Activated naive CD8-positive, alpha-beta T cell treated with anti-CD3 and anti-CD28 coated beads, Interleukin-2, amount 10 ng/mL, durations not matched to agents 7 days and 5 days (primary cell): ENCODE measurements at places on chromosomes 6 and 20. TPM values are rescaled to one million over a fixed set of nuclear protein-coding genes. Genes with fewer than 3 reads are reported as not detected.

The RIPOR2 gene
- total RNA-seq: 181 TPM

The SEL1L2 gene
- total RNA-seq: not detected

- no peak overlapping the region for H3K4me3 ChIP-seq
- H3K27ac ChIP-seq: no peak overlapping the region
- DNase-seq: no peak
- peaks cover 2% of the 10 kb centered on the region for H3K27me3 ChIP-seq
These were observed 261.3 kb downstream of the ESR1 start for GRCh38 chr6:152068622-152069261.

- H3K4me3 ChIP-seq: no peak overlapping the region
- no peaks in the 10 kb centered on the region for H3K36me3 ChIP-seq
- no peaks in the 10 kb centered on the region for H3K4me1 ChIP-seq
- H3K27ac ChIP-seq: no peak overlapping the region
- no peak for DNase-seq
- H3K27me3 ChIP-seq: peaks cover 8% of the 10 kb centered on the region
These were observed 429.5 kb upstream of the ARID1B start for GRCh38 chr6:156347656-156348055.

GRCh38 chr6:147468634-147469033 is 39.9 kb upstream of the SAMD5 start:
- no peak overlapping the region for H3K4me3 ChIP-seq
- DNase-seq: no peak
- no peaks in the 10 kb centered on the region for H3K36me3 ChIP-seq

DNA sequence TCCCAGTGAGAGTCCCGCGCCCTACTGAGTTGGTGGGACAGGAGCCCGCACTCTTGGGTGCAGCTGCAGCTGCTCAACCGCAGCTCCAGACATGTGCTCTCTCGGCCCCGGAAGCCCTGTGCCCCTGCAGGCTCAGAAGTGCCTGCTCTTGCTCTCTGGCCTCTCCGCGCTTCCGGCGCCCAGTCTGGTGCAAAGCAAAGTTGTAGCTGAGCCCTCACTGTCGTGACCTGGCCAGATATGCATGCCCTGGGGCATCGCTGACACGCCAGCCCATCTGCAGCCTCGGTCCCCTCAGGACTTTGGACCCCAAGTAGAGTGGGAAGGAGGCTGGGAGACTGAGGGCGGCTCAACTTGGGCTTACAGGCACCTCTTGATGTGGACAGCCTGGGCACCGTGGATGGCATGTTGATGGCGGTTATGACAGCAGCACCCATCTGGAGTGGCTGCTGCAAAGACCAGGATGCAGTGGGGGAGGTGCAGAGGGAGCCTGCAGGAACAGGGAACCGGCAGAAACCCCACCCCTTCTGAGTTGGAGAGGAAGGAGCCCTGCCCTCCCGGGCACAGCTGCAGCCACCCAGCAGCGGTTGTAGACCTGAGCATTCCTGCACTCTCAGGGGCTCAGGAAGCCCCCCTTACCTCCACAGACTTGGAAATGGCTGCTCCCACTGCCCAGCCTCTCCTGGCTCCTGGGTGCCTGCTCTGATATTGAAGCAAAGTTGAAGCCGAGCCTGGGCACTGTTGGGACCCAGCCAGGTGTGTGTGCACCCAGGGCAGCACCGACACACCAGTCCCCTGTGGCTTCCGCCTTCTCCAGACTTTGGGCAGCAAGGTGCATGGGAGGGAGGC is 462.6 kb downstream of the TBC1D32 start:
- H3K4me1 ChIP-seq: no peaks in the 10 kb centered on the region
- H3K36me3 ChIP-seq: no peaks in the 10 kb centered on the region

- peak overlapping the region; percentile 73 for H3K27ac ChIP-seq
- no peak for DNase-seq
- peaks cover 30% of the 10 kb centered on the region for H3K36me3 ChIP-seq
- no peaks in the 10 kb centered on the region for H3K27me3 ChIP-seq
These were observed 5.2 kb downstream of the FOXO3 start for GRCh38 chr6:108565893-108566292.

- no peaks in the 10 kb centered on the region for H3K4me1 ChIP-seq
- H3K36me3 ChIP-seq: no peaks in the 10 kb centered on the region
- no peak overlapping the region for H3K4me3 ChIP-seq
- DNase-seq: no peak
- no peak overlapping the region for H3K27ac ChIP-seq
These were observed 94.4 kb upstream of the BMP2 start for GRCh38 chr20:6673071-6673470.

DNA sequence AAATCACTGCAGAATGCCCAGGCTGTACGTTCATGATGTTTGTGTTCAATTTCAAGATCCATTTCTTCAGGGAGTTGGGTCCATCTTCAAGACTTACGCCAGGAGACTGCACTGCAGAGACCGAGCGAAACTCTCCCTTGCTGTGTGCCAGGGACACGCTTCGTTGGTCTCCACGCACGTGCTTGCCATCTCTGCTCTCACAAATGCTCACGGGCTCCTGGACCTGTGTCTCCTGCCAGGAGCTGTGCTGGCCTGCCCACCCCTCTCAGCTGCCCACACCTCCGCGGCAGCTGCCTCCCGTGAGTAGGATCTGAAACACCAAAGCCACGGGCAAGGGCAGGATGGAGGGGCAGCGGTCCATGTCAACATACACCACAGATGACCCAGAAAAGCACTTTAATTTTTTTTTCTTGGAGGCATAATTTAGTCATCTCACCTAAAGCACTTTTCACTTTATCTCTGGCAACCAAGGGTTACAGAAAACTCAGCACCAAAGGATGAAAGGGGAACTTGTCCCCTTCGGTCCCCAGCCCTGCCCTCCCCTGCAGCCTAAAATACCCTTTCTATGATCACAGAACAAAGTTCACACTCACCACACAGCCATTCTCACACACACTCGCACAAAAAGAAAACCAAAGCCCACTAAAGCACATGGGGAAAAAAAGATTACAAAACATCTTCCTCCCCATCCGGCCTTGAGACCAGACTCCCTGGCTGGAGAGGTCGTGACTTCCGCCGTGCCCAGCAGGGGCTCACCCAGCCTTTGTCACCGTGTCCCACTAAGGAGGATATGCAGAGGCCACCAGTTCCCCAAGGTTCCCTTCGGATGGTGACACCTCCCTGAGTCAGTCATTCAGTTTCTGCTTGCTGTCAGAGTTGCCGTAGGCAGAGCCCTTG is 137.9 kb downstream of the AGPAT4 start:
- no peaks in the 10 kb centered on the region for H3K36me3 ChIP-seq
- H3K27ac ChIP-seq: no peak overlapping the region
- DNase-seq: no peak
- no peaks in the 10 kb centered on the region for H3K27me3 ChIP-seq
- H3K4me3 ChIP-seq: no peak overlapping the region

DNA sequence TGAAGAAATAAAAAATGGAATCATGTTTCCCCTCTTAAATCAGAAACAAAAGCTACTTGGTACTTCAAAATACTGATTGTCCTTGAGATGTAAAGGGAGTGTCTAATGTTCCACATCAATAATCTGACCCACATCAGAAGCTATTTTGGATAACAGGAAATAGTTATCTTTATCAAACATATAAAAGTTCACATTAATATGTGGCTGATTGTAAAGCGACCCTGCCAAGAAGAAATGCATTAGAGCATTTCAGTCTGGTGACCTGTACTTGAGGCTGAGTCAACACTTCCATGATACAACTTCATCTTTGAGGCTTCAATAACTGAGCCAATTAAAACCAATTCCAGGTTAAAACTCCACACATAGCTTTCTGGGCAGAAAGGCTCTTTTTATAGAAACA is 31.8 kb downstream of the SYNE1 start:
- DNase-seq: no peak
- peaks cover 2% of the 10 kb centered on the region for H3K27me3 ChIP-seq
- no peak overlapping the region for H3K4me3 ChIP-seq
- H3K36me3 ChIP-seq: no peaks in the 10 kb centered on the region

DNA sequence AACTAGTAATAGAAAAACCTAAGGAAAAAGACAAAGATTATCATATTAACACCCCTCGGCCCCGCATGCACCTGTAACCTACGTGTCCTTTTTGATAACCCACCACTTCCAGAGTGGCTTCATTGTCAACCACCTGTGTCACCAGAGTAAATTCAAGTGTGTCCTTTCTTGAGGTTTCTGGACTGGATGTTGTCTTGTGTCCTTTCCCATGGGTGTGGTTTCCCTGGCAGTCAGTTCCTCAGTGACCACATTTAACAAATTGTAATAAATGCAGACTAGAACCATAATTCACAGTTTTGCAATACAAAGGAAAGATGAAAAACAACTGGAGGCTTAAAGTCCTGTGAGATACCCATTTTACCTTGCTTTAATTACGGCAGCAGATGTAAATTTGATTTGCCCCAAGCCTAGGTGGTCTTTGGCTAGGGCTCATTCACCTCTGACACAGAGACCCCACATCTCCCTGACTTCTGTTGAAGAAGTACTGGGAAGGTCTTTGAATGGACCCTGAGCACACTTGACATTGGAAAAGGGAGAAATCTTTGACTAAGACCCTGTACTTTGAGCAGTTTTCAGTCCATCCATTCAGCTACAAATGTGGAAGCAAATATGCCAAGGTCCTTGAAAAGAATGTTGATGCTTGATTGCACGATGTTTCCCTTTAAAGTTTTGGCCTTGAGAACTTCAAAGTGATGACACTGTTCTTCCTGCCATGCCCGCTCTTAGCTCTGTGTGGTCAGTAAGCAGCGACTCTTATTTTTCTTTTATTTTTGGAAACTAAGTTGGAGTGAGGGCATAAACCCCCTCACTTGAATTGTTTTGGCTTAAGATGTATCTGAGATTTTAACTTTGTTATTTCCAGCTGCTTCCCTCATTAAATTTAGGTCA is 232.4 kb downstream of the UST start:
- no peak for DNase-seq
- no peak overlapping the region for H3K27ac ChIP-seq
- H3K4me1 ChIP-seq: no peaks in the 10 kb centered on the region
- peaks cover 19% of the 10 kb centered on the region for H3K27me3 ChIP-seq
- no peak overlapping the region for H3K4me3 ChIP-seq
- H3K36me3 ChIP-seq: no peaks in the 10 kb centered on the region

- H3K27ac ChIP-seq: no peak overlapping the region
- no peaks in the 10 kb centered on the region for H3K4me1 ChIP-seq
- no peak overlapping the region for H3K4me3 ChIP-seq
- no peak for DNase-seq
- H3K27me3 ChIP-seq: no peaks in the 10 kb centered on the region
These were observed 43.2 kb downstream of the CDH4 start for GRCh38 chr20:61295249-61295648.

- DNase-seq: no peak
- peak overlapping the region; percentile 22 for H3K4me3 ChIP-seq
- H3K27ac ChIP-seq: no peak overlapping the region
- peaks cover 37% of the 10 kb centered on the region for H3K36me3 ChIP-seq
- peaks cover 43% of the 10 kb centered on the region for H3K4me1 ChIP-seq
These were observed 35.5 kb upstream of the SUMO4 start for GRCh38 chr6:149364557-149364956.

GRCh38 chr6:4805553-4806336 is 29.5 kb downstream of the CDYL start:
- peaks cover 18% of the 10 kb centered on the region for H3K36me3 ChIP-seq
- H3K4me1 ChIP-seq: peaks cover 40% of the 10 kb centered on the region
- H3K27me3 ChIP-seq: no peaks in the 10 kb centered on the region
- no peak overlapping the region for H3K27ac ChIP-seq
- H3K4me3 ChIP-seq: no peak overlapping the region
- DNase-seq: no peak
